ENCODE measurements at places on chromosomes 4 and X.

GRCh38 chr4:130478406-130478805, 1382.5 kb downstream of the C4orf33 start:
- DNase-seq: no peak

DNA sequence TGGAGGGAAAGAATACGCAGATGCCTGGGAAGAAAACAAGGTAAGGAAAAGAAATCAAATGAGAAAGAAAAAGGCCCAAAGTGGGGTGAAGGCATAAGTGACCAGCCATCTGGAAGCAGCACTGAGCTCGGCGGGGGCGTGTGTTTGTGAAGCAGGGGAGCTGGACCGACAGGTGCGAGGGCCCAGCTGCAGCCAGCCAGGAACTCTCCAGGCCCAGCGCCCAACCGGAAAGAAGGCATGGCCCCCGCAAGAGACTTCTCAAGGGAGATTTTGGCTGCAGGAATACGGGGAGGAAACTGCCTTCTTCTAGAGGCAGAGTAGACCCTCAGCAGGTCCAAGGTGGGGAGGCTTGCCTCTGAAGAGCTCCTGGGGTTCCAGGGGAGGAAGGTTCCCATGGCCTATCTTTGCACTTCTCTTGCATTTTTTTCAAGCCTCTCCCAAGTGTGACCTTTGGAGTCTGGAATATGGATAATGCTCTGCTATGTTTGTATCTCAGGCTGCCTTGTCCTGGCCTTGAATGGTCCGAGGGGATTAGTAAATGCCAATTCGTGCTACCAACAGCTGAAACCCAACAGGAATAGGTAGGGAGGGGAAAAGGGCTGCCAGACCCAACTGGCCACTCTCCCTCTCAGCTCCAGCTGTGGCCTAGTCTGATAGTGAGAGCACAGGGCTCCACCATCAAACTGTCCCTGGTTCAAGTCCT, 10.8 kb upstream of the CITED1 start:
- no peak for DNase-seq

DNA sequence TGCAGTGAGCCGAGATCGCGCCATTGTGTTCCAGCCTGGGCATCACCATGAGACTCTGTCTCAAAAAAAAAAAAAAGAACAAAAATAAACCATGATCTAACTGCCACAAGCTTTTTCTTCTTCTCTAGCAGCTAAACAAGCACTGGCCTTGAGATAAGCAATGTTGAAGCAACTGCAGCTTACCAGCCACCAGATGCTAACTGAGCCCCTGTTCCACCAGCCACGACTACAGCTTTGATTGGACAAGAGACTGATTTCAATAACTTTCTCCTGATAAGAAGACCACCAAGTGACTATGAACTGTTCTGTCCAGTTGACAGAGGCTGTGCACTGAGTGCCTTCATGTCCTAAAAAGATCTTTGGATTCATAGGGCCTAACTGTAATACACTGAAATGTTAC, 58.5 kb downstream of the DCTD start:
- DNase-seq: no peak

DNA sequence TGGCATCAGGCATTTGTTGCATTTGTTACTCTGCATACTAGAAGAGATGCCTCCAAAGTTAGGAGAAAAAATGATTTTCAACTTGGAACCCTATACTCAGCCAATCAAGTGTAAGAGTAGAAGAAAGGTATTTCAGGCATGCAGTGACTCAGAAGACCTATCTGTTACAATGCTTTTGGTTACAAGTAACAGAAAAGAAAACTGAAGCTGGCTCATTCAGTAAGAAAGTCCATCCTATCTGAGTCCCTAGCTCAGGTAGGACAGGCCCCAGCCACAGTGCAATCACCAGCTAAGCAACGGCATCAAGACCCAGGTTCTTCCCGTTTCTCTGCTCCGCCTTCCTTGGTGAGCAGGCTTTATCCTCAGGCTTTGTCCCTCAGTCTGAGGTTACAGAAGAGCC, 23.3 kb downstream of the MECP2 start:
- DNase-seq: no peak

DNA sequence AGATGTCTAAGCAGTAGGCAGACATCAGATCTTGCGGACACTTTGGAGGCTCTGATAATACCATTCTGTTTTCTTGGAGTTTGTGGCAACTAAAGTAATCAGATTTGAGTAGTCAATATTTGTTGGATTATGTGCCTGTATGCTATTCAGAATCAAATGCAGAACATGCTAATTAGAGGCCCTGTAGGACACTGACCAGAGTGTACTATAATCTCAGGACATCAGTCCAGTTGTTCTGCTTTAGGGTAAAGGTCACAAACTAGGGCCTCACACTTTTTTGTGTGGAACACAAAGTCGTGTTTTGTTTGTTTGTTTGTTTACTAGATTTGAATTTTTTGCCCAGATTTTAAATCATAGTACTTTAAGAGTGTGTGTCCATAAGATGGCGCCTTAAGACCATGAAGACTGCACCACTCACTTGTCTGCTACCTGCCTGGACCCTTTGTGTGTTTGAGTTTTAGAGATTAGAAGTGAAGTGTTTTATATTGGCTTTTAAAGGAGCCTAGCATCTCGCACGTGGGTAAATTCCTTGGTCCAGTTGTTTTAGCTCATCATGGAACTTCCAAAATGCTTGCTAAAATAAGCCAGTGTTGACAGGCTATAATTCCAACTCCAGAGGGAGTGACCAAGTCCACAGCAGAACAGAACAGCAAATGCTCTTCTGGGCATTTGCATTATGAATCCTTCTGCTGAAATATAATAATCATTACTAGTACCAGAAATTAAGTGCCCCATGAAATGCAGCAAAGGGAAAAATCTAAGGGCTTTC, 34.7 kb downstream of the IL13RA1 start:
- no peak for DNase-seq

DNA sequence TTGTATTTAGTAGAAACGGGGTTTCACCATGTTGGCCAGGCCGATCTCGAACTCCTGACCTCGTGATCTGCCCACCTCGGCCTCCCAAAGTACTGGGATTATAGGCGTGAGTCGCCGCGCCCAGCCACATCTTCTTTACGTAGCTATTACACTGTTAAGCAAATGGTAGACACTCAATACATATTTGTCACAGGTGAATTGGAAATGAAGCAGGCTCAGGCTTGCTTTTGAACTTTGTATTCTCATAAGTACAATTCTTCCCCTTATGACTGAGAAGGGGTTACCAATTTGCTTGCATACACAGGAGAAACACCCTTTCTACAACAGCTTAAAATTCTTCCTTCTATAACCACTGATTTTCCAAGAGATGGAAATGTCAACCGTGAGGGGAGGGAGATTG, 787 bp upstream of the SRPX2 start:
- no peak for DNase-seq

DNA sequence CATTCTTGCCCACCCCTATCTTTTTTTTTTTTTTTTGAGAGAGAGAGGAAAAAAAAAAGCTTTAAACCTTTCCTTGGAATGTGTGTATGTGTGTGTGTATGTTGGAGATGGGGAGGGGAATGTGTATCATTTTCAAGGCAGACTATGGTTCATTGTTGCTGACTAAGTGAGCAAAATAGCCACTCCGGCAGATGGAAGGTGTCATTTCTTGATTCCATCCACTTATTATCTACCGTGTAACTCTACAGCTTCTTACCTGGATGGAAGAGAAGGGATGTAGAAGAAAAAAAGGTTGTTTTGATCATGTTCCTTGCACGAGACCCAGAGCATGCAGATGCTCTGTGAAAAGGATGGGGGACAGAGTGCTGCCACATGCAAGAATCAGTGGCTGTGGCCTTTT, 5.9 kb upstream of the GK2 start:
- no peak for DNase-seq

GRCh38 chrX:130330706-130331105, 9.0 kb upstream of the SLC25A14 start:
- no peak for DNase-seq

- DNase-seq: no peak
Measured at GRCh38 chr4:123922847-123923246, 526.3 kb downstream of the SPRY1 start.

GRCh38 chrX:112819008-112819640, 21.5 kb downstream of the AMOT start:
- DNase-seq: no peak

DNA sequence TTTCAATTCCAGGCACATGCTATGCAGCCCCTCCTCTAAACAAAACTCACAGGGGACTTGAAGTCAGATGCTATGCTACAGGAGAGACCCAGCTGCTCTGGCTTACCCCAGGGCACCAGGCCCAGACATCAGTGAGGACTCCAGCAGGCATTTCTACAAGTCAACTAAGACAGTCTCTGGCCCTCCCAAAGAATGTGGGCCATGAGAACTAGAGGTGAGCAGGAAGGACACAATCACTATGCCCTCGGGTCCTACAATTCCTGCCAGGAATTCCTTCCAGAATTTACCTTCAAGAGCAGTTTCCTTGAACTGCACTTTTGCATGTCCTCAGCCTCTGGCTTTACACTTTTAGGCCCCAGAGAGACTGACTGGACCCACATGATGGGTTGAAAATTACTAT, 17.4 kb downstream of the TMEM192 start:
- DNase-seq: no peak

- DNase-seq: no peak
Measured at GRCh38 chr4:169510617-169511016, 101.8 kb downstream of the NEK1 start.

All from bone marrow (tissue), 2 donors.